ENCODE measurements at places on chromosomes 16 and 17. TPM values are rescaled to one million over a fixed set of nuclear protein-coding genes. Genes with fewer than 3 reads are reported as not detected.

NDRG4 gene
- 121 TPM for total RNA-seq

CEP295NL gene
- 2.3 TPM for total RNA-seq

GRCh38 chr16:53611179-53611696, 92.4 kb downstream of the RPGRIP1L start:
- no peak for DNase-seq

DNA sequence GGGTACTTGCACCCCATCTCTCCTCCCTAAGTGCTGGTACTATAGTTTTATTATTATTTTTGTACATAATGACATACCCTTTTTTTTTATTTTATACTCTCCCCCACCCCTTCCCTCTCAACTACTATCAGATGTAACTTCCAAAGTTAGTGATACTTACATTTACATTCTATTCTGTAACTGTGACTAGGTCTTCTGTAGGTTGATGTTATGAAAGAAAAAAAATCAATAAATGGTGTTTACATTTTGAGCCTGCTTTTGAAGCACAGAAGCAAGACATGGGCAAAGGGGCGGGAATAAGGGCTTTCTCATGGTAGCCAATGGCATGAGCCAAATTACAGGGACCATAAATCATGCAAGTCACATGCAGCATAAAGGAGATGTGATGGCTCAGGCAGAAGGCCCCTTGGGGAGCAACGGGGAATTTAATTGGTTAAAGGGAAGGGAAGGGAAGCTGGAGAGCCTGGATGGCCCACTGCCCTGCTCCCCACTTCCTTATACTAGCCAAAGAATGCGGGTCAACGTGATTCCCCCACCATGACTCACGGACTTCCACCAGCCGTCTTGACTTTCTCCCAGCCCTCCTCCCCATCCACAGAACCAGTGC, 2.4 kb upstream of the ACSF2 start:
- DNase-seq, result peak; percentile 45

DNA sequence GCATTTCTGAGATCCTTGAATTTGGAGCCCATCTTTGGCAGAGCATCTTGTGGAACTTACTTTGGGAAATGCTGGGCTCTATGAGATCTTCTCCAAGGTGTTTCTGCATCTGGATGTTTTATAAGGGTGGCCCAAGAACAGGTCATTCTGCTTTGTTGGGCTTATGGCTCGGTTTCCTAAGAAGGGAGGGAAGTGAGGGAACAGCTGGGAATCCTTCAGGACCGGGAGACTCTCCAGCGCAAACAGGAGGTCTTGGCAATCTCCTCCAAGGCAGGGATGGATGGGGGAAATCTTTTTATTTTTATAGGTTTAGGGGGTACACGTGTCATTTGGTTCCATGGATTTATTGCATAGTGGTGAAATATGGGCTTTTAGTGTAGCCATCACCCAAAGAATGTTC, 54.7 kb downstream of the IRX3 start:
- DNase-seq, result no peak

GRCh38 chr16:81415751-81416150, 28.9 kb upstream of the CMIP start:
- DNase-seq, result no peak

DNA sequence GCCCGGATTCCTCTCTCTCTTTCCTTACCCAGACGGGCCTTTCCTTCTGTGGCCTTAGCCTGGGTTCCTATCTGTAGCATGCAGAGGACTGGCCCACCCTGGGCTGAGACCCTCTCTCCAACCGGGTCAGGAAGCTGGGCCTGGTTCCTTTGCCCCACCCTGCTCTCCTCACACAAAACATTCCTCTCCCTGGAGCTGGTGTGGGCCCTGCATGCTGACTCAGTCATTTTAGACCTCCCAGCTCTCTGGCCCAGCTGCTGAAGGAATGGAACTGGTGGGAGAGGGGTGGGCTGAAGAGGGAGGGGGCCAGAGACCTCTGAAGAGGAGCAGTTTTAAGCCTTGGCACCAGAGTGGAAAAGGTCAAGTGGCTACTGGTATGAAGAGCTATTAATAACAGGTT, 957 bp downstream of the MYL4 start:
- no peak for DNase-seq

- DNase-seq, result no peak
Measured at GRCh38 chr17:77566566-77567138, 391.9 kb upstream of the TNRC6C start.

- DNase-seq, result no peak
Measured at GRCh38 chr16:2675021-2675420, 7.3 kb upstream of the KCTD5 start.

- DNase-seq, result no peak
Measured at GRCh38 chr16:85595812-85596502, 17.2 kb upstream of the GSE1 start.

- no peak for DNase-seq
Measured at GRCh38 chr16:88060524-88061219, 109.4 kb downstream of the BANP start.
